Activated CD8-positive, alpha-beta memory T cell treated with anti-CD3 and anti-CD28 coated beads for 4 hours (primary cell): ENCODE measurements at places on chromosomes 5 and 9.

DNA sequence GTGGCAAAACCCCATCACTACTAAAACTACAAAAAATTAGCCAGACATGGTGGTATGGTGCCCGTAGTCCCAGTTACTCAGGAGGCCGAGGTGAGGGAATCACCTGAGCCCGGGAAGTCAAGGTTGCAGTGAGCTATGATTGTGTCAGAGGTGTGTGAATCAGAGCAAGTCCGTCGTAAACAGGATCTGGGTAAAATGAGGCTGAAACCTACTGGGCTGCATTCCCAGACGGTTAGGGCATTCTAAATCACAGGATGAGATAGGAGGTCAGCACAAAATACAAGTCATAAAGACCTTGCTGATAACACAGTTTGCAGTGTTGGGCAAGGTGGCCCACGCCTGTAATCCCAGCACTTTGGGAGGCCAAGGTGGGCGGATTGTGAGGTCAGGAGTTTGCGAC, 1.9 kb upstream of the CLTB start:
- no peak for DNase-seq

- no peak for DNase-seq
Observed at GRCh38 chr5:138054847-138055558, 22.1 kb upstream of the FAM13B start.

- DNase-seq, result no peak
Observed at GRCh38 chr9:38073882-38074281, 4.9 kb upstream of the SHB start.

GRCh38 chr5:22070186-22070728, 782.9 kb downstream of the CDH12 start:
- no peak for DNase-seq

DNA sequence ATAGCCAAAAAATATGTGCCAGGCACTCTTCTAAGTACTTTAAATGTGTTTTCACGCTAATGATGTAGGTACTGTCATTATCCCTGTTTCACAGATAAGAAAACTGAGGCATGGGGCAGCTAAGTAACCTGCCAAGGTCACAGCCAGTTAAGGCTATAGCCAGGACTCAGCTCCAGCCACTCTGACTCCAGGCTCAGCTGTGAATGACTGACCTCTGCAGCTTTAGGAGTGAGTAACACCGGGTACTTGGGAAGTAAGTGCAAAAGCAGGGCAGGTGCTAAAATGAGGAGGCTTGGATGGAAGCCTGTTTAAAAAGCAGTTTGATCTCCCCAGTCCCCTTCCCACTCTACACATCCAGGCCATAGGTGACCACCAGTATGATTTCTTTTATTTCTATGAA, 10.6 kb upstream of the SHC3 start:
- no peak for DNase-seq

- DNase-seq, result no peak
Observed at GRCh38 chr5:62328772-62329491, 22.9 kb downstream of the KIF2A start.

DNA sequence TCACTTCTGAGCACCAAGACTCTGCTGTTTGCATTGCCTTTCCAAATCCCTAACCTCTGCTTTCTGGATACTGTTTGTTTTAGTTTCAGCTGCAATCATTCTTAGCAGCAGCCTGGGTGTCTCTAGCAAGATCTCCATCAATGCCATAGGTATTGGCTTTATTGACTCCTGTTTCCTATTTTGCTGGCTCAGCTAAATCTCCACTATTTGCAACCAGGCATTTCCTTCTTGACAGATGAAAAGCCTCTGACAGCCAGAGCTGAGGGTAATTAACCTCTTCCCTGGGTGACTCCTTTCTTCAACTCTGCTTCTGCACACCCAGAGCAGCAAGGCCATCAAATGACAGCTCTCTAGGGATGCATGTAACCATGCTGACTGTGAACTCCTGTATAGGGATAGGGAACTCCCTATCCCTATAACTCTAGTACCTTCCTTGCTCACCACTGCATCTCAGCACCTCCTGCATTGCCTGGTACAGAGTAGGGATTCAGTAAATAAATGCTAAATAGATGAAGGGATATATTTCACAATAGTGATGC, 293.5 kb downstream of the TRIM32 start:
- no peak for DNase-seq

DNA sequence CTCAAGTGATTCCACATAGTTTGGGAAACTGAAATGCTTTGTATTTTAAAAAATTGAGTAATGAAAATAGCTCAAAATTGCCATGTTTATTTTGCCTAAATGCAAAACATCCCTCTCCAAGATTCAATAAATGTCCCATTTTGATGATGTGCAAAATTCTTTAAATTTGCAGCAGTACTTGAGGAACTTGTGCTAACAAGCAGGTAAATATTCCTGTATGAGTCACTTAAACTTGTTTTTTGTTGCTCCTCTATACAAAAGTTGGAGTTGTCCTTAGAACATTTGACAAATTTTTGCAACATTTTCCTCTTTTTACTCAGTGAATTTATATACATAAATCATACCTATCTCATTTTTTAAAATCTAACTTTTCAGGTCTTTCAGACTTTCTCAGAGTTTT, 280.2 kb downstream of the CDH12 start:
- DNase-seq, result no peak

DNA sequence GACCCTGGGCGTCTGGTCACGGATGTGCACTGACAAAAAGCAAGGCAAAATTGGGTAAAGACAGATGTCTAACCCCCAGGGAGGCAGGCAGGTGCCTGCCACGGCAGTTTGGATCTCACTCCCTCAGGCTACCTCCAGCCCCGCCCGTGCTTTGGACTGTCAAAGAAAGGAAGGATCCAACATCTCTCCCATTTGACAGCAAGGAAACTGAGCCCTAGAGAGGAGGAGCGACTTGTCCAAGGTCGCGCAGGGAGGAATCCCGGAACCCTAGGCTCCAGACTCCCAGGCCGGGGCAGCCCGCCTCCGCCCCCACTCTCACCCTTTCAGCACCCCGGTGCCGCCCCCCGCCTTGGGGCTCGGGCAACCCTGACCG, 376 bp downstream of the GOLGA1 start:
- DNase-seq, result no peak

DNA sequence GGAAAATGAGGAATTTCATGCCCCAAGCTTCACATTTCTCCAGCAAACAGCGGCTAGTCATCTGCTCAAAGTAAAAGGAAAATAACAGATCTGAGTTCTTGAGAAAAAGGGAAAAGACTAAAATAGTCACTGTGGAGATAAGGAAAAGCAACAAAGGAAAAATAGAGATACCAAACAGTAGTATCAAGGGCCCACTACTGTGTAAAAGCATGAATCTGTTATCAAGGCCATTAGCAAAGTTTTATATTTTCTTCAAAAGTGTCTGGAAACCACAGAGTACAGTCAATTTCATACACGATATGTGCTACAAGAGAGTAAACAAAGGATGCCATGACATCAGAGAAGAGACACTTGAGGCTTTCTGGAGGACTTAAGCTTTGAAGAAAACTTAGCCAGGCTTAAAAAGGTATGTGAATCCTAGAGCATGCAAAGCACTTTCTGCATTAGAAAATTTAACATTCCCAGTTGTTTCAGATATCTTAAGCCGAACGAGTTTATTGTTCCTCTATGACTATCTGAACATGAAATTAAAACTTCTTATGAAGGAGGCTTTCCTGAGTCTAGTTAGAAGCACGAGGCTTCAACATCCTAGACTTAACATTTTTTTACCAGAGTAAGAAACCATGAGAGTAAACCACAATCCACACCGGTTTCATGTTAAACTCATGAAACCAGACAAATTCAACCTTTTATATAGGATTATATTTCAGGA, 1.2 kb downstream of the TTC33 start:
- DNase-seq, result no peak

- no peak for DNase-seq
Observed at GRCh38 chr5:32276173-32276853, 36.4 kb downstream of the MTMR12 start.
